ENCODE measurements at places on chromosomes 11 and 22. TPM values are rescaled to one million over a fixed set of nuclear protein-coding genes. Genes with fewer than 3 reads are reported as not detected.

Gene FOLH1
- 10.9 TPM for total RNA-seq

Gene OR5M3
- not detected for total RNA-seq

Gene OOSP2
- total RNA-seq = not detected

Gene SULT4A1
- total RNA-seq = 1.5 TPM

Gene IGF2
- 8.8 TPM for total RNA-seq

Gene FOSL1
- total RNA-seq = 71.4 TPM

Gene DENND5A
- 121 TPM for total RNA-seq

Gene SCGB1D2
- total RNA-seq = not detected

Gene ANKK1
- total RNA-seq = 0.12 TPM

Gene MS4A3
- total RNA-seq = not detected

Gene CCDC89
- 0.63 TPM for total RNA-seq

GRCh38 chr11:122516686-122517085 is 138.8 kb upstream of the UBASH3B start:
- no peak for DNase-seq

DNA sequence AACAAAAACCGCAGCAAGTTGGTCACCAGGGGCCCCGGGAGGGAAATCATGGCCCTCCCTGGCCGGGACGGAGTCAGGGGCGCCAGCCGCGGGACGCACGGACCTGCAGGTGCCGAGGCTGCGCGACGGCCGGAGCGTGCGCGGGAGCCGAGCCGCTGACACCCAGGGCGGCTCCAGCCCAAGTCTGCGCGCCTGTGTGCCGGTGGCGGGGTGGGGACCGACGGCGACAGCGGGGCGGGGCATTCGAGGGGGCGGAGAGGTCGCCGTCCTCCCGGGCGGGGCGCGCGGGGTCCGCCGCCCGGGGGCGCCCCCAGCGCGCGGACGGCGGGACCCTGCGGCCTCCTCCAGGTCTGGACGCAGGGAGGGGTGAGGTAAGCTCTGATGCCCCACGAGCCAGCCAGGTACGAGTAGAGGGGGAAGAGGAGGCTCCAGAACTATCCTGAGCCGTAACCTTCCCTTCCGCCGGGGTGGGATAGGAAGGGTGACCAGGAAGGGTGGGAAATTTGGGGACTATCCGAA is at the start of gene ESAM:
Gene ESAM, minus strand, starts transcription at position 186 of the 519 bp plus-strand sequence. Its CDS starts 136 bp downstream, at position 50.
- DNase-seq = no peak

GRCh38 chr11:99370549-99371216 is 349.9 kb downstream of the CNTN5 start:
- no peak for DNase-seq

DNA sequence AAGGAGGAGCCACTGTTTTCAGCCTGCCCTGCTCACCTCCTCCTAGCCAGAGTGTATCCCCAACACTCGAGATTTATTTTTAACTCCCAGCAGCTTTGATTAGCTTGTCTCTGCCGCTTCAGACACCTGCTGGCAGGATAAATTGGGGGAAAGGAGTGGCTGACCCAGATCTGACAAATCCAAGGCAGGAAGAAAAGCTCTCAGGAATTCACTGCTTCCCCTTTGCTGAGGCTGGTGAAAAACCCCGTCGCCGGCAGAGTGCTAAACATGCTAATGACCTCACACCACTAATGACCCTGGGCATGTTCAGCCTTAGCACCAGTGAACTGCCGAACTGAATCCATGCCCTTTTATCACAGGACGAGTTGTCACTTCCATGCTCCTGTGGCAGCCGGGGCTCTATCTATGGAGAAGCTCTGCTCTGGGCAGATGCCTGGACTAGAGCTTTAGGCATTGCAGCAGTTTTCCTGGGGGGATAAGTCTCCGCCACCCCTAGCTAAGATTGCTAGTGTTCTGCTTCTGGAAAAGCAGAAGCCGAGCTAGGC is 52.2 kb downstream of the FEZ1 start:
- no peak for DNase-seq

- no peak for DNase-seq
Measured at GRCh38 chr11:118610225-118610772, 2.9 kb downstream of the PHLDB1 start.

DNA sequence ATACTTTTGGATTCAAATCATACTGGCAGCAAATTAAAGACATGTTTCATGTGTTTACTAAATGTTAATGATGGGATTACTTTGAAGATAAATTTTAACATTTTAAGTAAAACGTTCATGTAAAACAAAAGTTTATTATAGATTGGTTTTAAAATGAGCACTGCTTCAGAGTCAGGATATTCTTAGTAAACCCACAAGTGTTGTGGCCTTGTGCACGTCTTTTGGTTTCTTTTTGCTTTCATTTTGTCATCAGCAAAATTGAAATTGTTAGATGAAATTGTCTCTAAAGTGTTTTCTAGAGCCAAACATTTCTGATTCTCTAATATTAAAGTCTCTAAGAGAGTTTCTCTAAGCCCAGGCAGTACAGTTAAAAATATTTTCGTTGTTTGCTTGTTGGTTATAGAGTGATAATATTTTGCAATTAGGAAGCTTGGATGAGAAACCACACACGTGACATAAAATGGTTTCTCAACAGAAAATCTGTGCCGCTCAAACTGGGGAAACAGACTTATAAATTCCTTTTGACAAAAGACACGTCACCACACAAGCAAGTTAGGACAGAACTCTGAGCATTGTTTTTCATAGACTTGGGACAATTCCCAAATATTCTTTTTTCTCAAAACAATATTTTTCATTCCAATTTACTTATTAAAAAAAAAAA is 164.4 kb downstream of the TEAD1 start:
- DNase-seq = no peak

DNA sequence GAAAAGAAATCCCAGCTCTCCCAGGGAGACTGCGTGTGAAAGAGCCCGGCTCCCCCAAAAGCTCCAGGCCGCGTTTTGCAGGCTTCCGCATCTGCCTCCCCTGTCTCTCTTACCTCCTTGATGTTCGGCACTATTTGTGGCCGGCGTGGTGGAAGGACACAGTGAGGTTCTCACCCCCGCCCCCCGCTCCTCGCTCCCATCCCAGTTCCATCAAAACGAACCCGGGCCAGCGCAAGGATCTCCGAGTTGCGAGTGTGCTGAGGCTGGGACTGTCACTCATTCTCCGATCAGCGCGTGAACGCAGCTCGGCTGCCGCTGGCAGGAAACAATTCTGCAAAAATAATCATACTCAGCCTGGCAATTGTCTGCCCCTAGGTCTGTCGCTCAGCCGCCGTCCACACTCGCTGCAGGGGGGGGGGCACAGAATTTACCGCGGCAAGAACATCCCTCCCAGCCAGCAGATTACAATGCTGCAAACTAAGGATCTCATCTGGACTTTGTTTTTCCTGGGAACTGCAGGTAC is at the start of gene NCAM1:
Gene NCAM1, plus strand, starts transcription at position 275 of the 523 bp plus-strand sequence.
- no peak for DNase-seq

GRCh38 chr11:95888439-95888838 is 35.5 kb downstream of the MTMR2 start:
- no peak for DNase-seq

DNA sequence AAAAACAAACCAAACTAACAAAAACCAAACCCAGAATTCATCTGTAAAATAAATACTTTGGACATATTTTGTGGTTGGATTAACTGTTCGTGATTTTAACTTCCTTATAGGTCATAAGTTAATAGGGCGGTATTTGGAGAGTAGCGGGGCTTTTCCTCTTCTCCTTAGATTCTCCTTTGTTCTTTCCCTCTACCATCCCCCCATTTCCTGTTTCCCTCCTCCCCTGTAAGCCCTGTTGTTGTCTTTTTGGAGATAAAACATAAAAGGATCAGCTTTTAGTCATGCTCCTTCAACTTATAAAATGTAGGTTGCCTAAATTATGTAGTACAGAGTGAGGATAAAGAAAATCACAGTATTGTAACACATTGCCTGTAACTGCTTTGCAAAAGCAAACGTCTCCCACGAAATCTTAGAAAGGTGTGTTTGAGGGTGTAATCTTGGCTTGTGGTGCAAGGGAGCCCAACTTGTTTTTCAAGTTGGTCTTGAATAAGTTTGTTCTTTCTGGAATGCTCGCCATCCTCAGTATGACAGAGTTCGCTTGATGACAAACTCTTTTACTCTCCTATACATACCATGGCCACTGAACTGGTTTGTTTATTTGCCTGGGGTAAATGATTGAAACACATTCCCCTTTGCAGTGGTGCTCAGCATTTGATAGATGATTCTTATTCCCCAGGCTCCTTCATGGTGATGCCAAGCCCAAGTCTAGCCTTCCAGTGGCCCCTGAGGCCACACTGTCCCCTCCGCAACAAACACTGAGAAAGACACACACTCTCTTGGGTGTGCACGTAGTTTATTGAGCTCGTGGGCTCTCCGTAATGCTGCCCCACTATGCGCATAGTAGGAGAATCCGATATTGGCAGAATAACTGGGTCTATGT is 49.4 kb downstream of the TEAD1 start:
- DNase-seq = no peak

DNA sequence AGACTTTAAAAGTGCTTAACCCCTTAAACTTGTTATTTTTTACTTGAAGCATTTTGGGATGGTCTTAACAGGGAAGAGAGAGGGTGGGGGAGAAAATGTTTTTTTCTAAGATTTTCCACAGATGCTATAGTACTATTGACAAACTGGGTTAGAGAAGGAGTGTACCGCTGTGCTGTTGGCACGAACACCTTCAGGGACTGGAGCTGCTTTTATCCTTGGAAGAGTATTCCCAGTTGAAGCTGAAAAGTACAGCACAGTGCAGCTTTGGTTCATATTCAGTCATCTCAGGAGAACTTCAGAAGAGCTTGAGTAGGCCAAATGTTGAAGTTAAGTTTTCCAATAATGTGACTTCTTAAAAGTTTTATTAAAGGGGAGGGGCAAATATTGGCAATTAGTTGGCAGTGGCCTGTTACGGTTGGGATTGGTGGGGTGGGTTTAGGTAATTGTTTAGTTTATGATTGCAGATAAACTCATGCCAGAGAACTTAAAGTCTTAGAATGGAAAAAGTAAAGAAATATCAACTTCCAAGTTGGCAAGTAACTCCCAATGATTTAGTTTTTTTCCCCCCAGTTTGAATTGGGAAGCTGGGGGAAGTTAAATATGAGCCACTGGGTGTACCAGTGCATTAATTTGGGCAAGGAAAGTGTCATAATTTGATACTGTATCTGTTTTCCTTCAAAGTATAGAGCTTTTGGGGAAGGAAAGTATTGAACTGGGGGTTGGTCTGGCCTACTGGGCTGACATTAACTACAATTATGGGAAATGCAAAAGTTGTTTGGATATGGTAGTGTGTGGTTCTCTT is 2.8 kb downstream of the MALAT1 start:
- no peak for DNase-seq

DNA sequence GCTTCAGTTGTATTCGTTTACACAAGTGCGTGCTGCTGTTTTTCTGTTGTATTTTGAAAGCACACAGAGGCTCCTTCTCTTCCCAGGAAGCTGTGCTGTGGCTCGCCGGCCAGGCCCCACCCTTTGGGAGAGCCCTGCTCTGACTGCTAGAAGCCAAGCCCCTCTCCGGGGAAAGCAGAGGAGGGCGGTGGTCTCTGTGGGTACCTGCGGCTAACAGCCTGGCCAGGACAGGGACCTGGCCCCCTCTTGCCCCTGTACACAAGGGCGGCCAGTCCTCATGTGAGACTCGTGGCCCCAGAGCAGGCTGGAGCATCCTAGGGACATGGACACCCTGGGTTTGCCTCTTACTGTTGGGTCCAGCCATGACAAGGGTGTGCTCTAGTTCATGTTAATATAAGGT is 14.8 kb downstream of the MOB2 start:
- DNase-seq = no peak

- no peak for DNase-seq
Measured at GRCh38 chr11:73375830-73376159, 404 bp upstream of the RELT start.

GRCh38 chr22:47604563-47604962 is 842.1 kb downstream of the TBC1D22A start:
- DNase-seq = no peak

DNA sequence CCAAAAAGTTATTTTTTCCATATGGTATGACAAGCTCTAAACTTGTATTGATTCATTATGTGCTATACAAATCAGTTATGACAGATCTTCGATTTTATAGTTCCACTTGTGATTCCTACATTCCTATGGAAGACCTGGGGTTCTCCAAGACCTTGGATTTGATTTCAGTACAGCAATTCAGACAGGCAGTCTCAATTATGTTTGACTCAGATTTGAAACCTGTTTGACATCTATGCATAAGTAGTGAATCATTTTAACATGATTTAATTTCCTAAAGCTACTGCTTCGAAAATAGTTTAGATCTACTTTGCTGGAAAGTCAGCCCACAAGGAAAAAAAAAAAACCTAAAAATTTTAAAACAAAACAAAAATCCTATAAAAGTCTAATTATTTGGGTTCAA is 820.4 kb downstream of the LUZP2 start:
- no peak for DNase-seq

- peak; percentile 75 for DNase-seq
Measured at GRCh38 chr11:73177778-73178539, 35.8 kb upstream of the FCHSD2 start.

DNA sequence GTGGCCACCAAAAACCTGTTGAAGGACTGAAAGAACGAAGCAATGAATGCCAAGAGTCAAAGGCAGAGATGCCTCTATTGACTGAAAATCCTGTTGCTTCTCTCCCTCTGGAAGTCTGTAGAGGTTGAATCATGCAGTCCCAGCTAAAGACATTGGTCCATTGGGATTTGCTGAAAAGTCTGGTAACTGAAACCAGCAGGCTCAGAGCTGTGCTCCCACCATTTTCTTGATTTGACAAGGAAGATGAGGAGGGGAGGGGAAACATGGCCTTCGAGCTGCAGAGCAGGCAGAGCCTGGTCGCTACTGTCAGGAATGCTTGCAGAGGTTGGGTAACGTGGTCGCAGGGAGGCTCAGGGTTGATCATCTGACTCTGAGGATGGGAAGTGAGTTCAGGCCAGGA is 72.8 kb upstream of the CSNK2A3 start:
- no peak for DNase-seq

- DNase-seq = no peak
Measured at GRCh38 chr11:94219771-94220170, 84.6 kb upstream of the IZUMO1R start.

- no peak for DNase-seq
Measured at GRCh38 chr11:49442669-49443068, 234.3 kb upstream of the FOLH1 start.

- DNase-seq = no peak
Measured at GRCh38 chr11:64352099-64352994, 6.6 kb upstream of the RPS6KA4 start.

- DNase-seq = no peak
Measured at GRCh38 chr22:22109693-22110466, 127.3 kb upstream of the TOP3B start.

GRCh38 chr11:113581713-113582112 is 106.5 kb upstream of the DRD2 start:
- DNase-seq = no peak

DNA sequence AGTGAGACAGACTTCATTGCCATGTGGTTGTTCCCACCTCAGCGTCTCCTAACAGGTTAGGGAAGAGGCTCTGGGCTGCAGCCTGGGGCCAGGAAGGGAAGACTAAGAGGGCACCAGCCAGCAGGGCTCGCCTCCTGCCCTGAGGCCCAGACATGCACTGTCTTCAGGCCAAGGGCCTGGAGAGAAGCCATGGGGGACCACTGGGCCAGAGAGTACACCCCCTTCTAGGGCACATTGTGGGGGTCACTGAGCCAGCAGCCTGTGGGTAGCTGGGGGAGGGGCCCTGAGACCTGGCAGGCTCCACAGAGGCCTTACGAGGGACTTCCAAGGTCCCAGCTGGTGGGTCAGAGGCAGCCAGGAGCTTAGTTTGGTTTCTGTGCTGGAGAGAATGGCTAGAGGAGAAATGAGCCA is 25.0 kb upstream of the MYRF start:
- no peak for DNase-seq

- DNase-seq = no peak
Measured at GRCh38 chr11:2143799-2144543, 4.8 kb upstream of the IGF2 start.

Measured in glomerular endothelial cell (primary cell).